Stimulated activated CD4-positive, alpha-beta T cell treated with anti-CD3 and anti-CD28 coated beads, Interleukin-12 subunit alpha, Interleukin-12 subunit beta, amount 100 ng/mL, for 4 hours (primary cell): ENCODE measurements at places on chromosomes 5 and 9.

- no peak for DNase-seq
These were observed 396.7 kb downstream of the KCTD16 start for GRCh38 chr5:144567421-144567780.

DNA sequence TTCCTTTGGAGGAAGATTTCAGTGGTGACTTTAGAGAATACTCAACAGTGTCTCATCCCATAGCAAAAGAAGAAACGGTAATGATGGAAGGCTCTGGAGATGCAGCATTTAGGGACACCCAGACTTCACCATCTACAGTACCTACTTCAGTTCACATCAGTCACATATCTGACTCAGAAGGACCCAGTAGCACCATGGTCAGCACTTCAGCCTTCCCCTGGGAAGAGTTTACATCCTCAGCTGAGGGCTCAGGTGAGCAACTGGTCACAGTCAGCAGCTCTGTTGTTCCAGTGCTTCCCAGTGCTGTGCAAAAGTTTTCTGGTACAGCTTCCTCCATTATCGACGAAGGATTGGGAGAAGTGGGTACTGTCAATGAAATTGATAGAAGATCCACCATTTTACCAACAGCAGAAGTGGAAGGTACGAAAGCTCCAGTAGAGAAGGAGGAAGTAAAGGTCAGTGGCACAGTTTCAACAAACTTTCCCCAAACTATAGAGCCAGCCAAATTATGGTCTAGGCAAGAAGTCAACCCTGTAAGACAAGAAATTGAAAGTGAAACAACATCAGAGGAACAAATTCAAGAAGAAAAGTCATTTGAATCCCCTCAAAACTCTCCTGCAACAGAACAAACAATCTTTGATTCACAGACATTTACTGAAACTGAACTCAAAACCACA, 67.4 kb downstream of the VCAN start:
- no peak for DNase-seq

GRCh38 chr5:172707285-172708182, 63.5 kb downstream of the DUSP1 start:
- no peak for DNase-seq

- DNase-seq, result no peak
These were observed 129.7 kb upstream of the IQGAP2 start for GRCh38 chr5:76273206-76273885.

DNA sequence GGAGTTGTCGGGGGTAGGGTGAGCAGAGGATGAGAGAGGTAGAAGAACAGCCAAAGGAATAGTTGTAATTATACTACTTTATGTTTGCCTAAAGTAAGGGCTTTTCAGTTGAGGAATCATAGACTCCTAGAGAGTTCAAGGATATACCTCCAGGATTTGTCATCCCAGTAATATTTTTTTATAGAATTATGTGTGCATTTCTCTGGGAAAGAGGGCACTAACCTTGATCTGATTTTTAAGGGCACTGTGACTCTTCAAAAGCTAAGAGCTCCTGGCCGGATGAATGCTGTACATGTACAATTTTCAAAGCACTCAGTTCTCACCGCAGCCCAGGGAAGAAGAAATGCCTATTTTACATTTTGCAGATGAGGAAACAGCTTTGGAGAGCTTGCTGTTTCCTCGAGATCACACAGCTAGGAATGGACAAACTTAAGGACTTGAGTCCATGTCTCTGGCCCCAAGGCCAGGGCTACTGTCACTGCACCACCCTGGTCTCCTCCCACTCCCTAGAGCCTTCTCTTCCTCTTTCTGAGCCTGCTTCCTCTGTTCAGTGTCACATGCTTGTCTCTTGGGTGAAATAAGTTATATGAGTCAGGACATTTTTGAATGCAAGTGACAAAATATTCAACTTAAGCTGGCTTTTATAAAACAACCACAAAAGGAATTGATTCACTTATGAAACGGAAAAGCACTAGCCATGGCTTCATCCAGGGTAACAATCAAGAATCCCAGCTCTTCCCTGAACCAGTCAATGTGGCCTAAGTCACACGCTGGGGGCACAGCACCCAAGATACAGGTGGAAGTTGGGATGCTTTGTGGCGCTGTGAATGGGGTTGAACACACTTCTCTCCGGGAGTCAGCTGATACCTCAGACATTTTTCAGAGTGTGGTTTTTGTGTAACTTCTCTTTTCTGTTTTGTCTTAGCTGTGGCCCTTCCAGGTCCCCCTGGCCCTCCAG, 45.7 kb upstream of the TGFBR1 start:
- no peak for DNase-seq

DNA sequence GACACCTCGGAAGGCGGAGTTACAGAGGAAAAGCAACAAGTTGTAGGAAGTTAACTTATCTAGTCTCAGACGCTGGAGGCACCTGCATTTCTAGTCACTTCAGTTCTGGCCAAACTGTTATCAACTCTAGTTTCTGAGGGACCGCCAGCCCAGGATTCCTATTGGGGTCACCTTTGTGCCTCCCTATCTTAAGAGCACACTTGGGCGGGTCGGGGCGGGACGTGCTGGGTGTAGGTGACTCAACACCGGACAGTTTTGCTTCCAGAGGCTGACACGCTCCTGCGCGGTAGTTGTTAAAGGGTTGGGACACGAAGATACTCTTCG, 679 bp upstream of the KDM4C start:
- peak; percentile 71 for DNase-seq
